Stimulated activated CD8-positive, alpha-beta memory T cell treated with anti-CD3 and anti-CD28 coated beads, Interleukin-4, amount 100 ng/mL, for 1 hour (primary cell): ENCODE measurements at places on chromosomes 5 and 9.

DNA sequence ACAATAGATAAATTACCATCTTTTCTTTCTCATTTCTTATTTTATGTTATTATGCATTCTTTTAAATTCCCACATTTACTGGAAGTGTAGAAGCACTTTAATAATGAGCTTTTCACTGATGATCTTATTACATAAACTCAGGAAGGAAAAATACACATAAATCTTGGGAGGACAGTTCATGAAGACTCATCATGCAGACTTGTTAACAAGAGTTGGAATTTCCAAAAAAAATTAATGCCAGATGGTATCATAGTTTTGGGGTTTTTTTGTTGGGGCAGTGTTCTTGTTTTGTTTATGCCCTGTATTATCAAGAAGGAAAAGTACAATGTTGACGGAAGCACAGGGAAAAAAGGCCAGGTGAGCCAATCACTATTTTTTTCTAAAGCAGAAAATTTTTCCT, 35.1 kb downstream of the CEMIP2 start:
- no peak for DNase-seq

GRCh38 chr5:21058289-21058688, 1070.3 kb upstream of the CDH18 start:
- no peak for DNase-seq

GRCh38 chr5:177183142-177183541, 49.6 kb downstream of the NSD1 start:
- DNase-seq: no peak

- DNase-seq: no peak
Measured at GRCh38 chr5:68961762-68962161, 132.1 kb upstream of the SLC30A5 start.

DNA sequence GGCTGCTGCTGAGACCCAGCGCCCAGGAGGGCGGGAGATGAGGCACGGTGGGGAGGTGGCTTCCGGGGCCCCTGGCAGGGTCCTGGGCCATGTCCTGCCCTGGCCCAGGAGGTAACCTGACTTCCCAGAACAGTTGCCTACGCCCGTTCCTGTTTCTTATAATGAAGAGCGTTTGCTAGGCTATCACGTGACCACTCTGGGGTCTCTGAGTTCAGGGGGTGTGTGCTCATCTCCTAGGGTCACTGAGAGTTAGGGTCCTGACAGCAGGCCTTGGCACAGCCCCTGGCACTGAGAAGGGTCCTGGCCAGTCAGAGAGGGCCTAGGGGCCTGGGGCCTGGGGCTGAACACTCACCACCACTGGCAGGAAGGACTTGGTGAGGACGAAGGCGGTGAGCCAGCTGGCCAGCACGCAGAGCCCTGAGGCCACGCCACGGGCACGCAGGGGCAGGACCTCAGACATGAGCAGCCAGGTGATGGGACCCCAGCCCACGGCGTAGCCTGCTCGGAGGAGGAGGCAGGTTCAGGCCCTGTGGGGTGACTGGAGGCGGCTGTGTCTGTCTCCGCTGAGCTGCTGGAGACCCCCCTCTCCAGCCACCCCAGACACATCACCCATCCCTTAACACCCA, 6.0 kb downstream of the SLC2A6 start:
- no peak for DNase-seq

DNA sequence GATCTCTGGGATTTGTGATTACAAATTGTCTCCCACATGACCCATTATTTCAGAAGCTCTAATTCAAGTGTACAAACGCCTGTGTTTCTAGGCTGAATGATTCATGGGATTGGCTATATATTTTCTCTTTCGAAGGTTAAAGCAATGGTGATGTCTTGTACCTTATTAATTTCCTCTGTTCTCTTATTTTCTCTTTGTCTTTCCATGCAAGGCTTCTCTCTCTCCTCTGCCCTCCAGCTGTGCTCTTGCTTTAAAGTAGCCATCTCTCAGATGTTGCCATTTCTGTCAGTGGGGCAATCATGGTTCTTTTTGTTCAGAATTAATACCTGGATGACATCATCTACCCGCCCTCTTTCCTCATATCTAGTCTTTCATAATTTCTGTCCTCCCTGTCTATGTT, 184.3 kb upstream of the ATP10B start:
- no peak for DNase-seq

- no peak for DNase-seq
Measured at GRCh38 chr9:84303061-84303460, 37.5 kb downstream of the SLC28A3 start.
